ENCODE measurements at places on chromosomes 5 and 9. TPM values are rescaled to one million over a fixed set of nuclear protein-coding genes. Genes with fewer than 3 reads are reported as not detected.

DNA sequence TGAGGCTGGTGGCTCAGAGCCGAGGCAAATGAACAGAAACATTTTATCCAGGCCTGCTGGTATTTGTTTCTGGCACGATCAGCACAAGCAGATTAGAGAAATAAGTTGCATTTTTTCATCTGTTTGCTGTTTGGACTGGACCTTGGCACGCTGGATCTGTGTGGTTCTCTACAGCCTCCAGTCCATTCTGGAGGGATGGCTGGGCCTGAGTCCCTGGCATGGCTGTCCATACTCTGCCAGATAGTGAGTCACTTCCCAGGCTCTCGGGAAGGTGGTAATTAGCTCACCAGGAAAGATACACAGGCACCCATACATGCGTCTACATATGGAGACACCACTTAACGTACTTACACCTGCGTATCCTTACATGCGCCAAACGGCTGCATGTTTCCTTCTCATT is 78.6 kb downstream of the SPRY4 start:
- H3K27ac ChIP-seq: no peak overlapping the region
- DNase-seq: no peak
- H3K27me3 ChIP-seq: no peaks in the 10 kb centered on the region
- H3K4me1 ChIP-seq: no peaks in the 10 kb centered on the region
- no peaks in the 10 kb centered on the region for H3K36me3 ChIP-seq

DNA sequence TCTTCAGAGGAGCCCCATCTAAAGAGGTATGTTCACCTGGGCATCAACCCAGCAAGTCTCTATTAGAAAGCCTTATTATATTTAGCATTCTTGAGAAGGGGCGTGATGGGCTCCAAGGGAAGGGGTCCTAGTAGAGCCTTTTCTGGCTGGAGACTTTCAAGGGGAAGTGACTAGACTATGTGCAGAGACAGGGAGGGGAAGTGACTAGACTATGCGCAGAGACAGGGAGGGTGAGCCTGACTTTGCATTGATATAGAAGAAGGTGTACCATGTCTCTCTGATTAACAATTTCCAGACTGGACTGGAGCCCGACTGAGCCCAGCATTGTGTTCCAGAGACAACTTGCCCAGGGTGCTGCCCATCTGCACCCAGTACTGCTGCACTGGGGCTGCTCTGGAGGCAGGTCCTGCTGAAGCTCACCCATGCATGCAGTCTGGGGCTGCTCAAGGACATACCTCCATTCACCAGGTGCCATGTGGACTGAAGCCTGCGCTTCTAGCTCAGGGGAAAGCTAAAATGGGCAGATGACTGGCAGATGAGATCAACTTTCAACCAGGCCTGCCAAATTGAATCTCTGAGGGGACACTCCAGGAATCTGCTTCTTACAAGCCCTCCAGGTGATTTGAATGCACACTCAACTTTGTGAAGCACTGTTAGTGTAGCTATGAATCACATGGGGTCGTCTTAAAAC is 83.0 kb upstream of the GNA14 start:
- H3K36me3 ChIP-seq: peaks cover 10% of the 10 kb centered on the region
- peaks cover 30% of the 10 kb centered on the region for H3K4me1 ChIP-seq
- H3K27me3 ChIP-seq: no peaks in the 10 kb centered on the region

GRCh38 chr5:73856997-73857396 is 231.0 kb downstream of the ARHGEF28 start:
- H3K4me1 ChIP-seq: peaks cover 13% of the 10 kb centered on the region
- no peak for DNase-seq
- no peak overlapping the region for H3K4me3 ChIP-seq
- H3K27ac ChIP-seq: no peak overlapping the region

- H3K36me3 ChIP-seq: no peaks in the 10 kb centered on the region
- H3K4me1 ChIP-seq: no peaks in the 10 kb centered on the region
- no peak overlapping the region for H3K27ac ChIP-seq
- H3K27me3 ChIP-seq: no peaks in the 10 kb centered on the region
- no peak overlapping the region for H3K4me3 ChIP-seq
Observed at GRCh38 chr9:31005086-31005665, 1379.3 kb upstream of the ACO1 start.

GRCh38 chr5:5398071-5398470 is 24.4 kb upstream of the ICE1 start:
- no peaks in the 10 kb centered on the region for H3K27me3 ChIP-seq
- H3K36me3 ChIP-seq: no peaks in the 10 kb centered on the region
- H3K27ac ChIP-seq: no peak overlapping the region
- no peaks in the 10 kb centered on the region for H3K4me1 ChIP-seq
- no peak overlapping the region for H3K4me3 ChIP-seq
- DNase-seq: no peak

DNA sequence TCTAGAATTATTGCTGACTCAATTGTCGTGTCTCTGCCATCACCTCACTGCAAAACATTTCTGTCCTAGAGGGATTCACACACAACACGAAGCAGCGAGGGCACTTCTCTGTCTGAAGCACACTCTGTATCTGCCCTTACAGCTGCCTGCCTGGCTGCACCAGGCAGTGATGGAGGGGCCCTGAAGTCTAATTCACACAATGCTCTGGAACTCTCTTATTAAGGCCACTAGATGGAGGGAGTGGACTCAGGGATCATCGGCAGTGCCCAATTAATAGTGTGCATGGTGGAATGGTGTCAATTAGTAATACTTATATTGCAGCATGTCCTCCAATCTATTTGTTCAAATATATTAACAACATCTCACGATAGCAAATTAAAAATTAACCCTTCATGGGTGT is 157.5 kb upstream of the MAP1B start:
- H3K27ac ChIP-seq: no peak overlapping the region
- DNase-seq: no peak
- no peaks in the 10 kb centered on the region for H3K4me1 ChIP-seq

DNA sequence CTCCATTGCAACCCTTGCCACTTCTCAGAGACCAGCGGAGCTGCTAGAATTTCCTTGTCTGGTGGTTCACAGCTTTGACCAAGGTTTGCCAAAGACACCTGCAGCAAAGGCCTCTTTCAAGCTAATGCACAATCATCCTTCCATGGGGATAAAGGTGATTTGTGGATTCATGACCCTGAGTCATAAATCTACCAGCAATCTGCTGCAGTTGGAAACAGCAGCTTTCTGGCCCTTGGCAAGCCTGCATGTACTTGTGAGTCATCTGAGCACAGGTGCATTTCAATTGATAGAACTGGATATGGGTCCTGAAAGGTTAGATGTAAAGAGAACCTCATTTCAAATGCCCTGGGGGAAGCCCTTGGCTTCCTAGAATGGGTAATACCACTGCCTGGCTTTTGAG is 21.6 kb upstream of the TCF7 start:
- H3K4me1 ChIP-seq: no peaks in the 10 kb centered on the region
- no peaks in the 10 kb centered on the region for H3K36me3 ChIP-seq
- H3K27me3 ChIP-seq: no peaks in the 10 kb centered on the region
- H3K4me3 ChIP-seq: no peak overlapping the region

DNA sequence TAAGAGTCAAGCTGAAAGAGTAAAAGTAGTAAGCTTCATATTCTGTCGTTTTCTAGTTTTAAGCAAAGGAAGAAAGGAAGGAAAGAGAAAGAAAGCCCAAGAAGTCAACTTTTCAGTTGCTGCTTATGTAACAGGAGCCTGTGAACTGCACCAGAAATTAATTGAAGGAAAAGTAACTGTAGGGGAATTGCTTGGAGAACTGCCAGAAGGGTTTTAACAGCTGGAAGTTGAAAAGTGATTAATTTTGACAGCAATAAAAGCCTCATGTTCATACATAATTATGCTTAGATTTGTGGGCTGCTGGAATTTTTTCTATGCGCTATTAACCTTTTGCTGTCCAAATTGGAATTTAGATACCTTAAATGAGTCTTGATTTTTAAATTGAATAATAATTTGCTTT is 255.7 kb downstream of the ENC1 start:
- no peak overlapping the region for H3K27ac ChIP-seq
- DNase-seq: no peak
- H3K4me1 ChIP-seq: no peaks in the 10 kb centered on the region
- H3K36me3 ChIP-seq: no peaks in the 10 kb centered on the region

DNA sequence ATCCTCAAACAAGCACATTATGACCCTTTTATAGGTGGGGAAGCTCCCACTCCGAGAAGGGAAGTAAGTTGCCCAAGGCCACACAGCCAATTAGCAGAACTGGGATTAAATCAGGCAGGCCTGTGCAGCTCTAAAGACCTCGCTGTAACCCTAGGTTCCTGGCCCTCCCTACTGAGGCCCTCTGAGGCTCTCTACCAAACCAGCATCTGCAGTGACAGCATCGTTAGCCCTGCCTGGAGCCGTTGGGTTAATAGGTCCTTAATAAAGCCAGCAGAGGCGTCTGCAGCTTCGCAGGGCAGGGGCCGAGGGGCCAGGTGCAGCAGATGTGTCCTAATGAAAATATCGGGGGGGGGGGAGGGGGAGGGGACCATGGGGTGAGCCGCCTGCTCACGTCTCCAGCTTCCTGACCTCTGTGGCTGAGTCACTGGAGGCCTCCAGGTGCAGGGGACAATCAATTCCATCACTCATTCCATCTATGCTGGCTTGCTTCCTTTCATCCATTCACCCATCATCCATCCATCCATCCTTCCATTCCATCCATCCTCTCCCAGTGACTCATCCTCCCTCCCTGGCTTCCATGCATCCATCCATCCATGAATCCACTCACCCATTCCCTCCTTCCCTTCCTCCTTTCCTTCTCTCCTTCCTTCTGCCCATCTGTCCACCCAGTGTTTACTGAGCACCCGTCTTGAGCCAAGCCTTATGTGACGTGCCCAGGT is 203.9 kb downstream of the C9orf50 start:
- H3K4me1 ChIP-seq: peaks cover 22% of the 10 kb centered on the region
- H3K4me3 ChIP-seq: no peak overlapping the region
- DNase-seq: no peak
- H3K36me3 ChIP-seq: no peaks in the 10 kb centered on the region
- no peak overlapping the region for H3K27ac ChIP-seq
- no peaks in the 10 kb centered on the region for H3K27me3 ChIP-seq

DNA sequence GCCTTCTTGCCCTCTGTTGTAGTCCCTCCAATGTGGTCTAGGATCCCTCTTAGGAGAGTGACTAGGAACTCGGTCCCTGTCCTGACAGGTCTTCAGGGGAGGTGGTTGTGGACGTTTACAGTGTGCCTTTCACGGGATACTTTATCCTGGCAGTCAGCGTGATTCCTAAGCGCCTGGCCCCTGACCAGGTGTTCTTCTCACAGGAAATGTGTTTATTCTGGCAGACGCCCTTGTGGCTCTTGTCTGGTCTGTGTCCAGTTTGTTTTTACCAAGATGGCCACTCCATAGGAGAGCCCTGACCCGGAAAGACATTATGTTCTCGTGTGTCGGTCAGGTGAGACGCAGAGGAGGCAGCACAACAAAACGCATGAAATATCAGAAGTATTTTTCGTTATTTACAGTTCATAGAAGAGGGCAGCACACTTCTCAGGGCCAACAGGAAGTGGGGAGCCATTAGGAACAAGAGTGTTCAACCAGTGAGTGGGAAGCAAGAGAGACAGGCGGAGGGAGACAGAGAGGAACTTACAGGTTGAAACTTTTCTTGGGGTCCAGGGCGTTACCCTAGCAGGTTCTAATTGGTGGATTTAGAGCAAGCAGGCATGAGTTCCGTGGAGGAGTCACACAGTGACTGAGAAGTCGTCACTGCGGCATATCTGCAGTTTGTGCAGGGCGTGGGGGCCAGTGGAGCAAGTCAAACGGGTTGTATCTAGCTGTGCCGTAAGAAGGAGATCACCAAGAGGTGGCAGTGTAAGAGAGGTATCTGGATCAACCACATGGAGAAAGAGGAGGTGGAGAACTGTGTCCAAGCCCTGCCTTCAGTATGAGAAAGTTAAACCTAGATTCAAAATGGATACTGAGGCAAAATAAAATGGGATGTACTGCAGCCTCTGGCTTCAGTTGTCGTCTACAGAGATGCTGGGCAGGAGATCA is 412.9 kb downstream of the ZSWIM6 start:
- peak; percentile 35 for DNase-seq
- H3K4me1 ChIP-seq: no peaks in the 10 kb centered on the region
- no peak overlapping the region for H3K4me3 ChIP-seq
- no peaks in the 10 kb centered on the region for H3K36me3 ChIP-seq
- no peak overlapping the region for H3K27ac ChIP-seq

GRCh38 chr9:21070171-21070571 is 7.6 kb downstream of the IFNB1 start:
- no peak overlapping the region for H3K4me3 ChIP-seq
- H3K4me1 ChIP-seq: peaks cover 7% of the 10 kb centered on the region
- DNase-seq: peak; percentile 63
- peak overlapping the region; percentile 34 for H3K27ac ChIP-seq
- H3K27me3 ChIP-seq: no peaks in the 10 kb centered on the region
- no peaks in the 10 kb centered on the region for H3K36me3 ChIP-seq

DNA sequence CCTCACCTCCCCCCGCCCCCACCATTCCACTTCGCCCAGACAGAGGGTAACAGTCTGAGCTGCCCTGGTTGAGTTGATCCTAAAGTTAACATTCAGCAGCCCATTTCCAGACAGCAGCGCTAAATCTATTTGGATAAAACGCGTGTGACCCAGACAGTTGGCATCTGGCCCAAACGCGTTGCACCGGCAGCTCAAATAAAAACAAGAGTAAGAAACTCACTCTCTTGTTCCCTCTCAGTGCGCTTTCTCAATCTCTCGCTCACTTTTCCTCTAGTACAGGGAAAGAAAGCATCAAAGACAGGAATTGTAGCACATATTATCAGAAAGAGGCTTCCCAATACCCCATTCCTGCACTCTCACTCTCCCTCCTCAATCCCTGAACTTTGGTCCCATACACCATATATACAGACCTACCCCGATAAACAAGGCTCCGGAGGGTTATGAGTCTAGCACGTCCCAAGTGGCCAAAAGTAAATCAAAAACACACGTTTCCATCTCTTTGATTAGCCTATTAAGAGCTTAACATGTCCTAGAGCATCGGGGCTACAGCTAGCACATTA is 1.3 kb downstream of the ADAMTS6 start:
- peak; percentile 93 for DNase-seq
- no peak overlapping the region for H3K27ac ChIP-seq
- no peaks in the 10 kb centered on the region for H3K27me3 ChIP-seq

GRCh38 chr9:110276781-110277180 is 20.5 kb upstream of the TXN start:
- no peak for DNase-seq
- H3K27ac ChIP-seq: no peak overlapping the region
- H3K4me1 ChIP-seq: no peaks in the 10 kb centered on the region

DNA sequence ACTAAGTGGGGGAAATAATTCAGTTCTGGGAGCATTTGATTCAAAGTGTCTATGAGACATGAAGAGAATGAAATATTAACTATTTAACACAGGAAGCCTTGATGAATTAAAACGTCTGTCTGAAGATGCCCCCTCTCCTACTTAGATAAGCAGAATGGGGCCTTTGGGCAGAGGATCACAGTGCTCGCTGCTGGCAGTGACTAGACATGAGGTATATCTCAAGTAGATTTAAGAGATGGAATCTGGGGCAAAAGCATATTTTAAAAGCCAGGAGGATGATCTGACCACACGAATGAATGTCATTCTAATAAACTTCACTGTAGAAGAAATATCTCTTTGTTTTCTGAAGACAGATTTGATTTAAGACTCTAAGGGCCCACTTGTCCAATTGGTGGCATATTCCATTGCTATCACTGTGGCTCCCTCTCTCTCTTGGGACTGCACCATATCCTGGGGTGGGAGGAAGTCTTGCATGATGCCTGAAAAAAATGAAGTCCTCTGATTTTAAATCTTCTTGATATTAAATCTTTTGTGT is 254.0 kb downstream of the MAN2A1 start:
- DNase-seq: no peak
- H3K4me1 ChIP-seq: no peaks in the 10 kb centered on the region
- H3K27me3 ChIP-seq: no peaks in the 10 kb centered on the region
- no peaks in the 10 kb centered on the region for H3K36me3 ChIP-seq
- H3K4me3 ChIP-seq: no peak overlapping the region

BAAT gene
- total RNA-seq: not detected

FBXO38 gene
- total RNA-seq: 86.4 TPM

LCN15 gene
- not detected for total RNA-seq

FOXI1 gene
- not detected for total RNA-seq
